NCI-H1417 treated with DMSO at 0.1 percent for 48 hours (cell line): ENCODE measurements at places on chromosomes 12 and 14.

DNA sequence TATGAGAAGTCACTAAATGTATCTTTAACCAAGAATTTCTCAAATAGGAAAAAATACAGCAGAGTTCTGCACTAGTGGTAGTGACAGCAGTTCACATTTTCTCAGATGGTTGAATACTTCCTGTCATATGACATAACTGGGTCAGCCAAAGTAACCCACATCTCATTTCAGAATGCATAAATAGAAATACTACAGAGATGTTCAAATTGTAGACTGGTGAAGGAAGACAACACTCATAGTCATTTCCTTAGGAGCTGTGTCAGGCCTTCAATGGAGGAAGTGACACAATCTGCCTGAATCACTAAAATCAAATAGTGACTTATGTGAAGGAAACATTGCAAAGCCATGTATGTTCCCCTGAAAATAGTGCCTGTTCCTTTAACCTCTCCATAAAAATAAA is 32.4 kb downstream of the FERMT2 start:
- DNase-seq: no peak

GRCh38 chr14:68147303-68147702 is 327.7 kb downstream of the RAD51B start:
- DNase-seq: no peak

- no peak for DNase-seq
These were observed 6.8 kb downstream of the RIN3 start for GRCh38 chr14:92520102-92521057.

GRCh38 chr12:131166717-131167116 is 213.0 kb downstream of the ADGRD1 start:
- DNase-seq: no peak

- DNase-seq: no peak
These were observed 22.0 kb upstream of the RCOR1 start for GRCh38 chr14:102570334-102570995.

- DNase-seq: no peak
These were observed 13.9 kb downstream of the EVL start for GRCh38 chr14:100078997-100079725.

DNA sequence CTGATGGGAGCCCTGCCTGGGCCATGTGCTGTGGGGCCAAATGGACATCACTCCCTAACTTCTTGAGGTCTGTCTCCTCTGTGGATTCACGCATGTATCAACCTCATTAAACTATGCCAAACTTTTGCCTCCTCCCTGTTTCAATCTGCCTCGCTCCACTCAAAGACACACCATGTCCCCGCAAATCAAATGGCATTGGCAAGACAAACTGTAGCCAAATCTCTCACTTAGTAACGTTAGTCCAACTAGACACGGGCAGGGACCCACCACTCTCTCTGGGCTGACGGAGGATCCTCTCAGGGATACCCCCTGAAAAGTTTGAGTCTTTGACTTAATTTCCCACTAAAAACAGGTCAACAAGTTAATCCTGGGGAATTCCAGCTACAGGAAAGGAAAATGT is 8.0 kb downstream of the ZBTB39 start:
- DNase-seq: no peak

GRCh38 chr14:101454229-101454628 is 107.1 kb upstream of the DIO3 start:
- DNase-seq: no peak

DNA sequence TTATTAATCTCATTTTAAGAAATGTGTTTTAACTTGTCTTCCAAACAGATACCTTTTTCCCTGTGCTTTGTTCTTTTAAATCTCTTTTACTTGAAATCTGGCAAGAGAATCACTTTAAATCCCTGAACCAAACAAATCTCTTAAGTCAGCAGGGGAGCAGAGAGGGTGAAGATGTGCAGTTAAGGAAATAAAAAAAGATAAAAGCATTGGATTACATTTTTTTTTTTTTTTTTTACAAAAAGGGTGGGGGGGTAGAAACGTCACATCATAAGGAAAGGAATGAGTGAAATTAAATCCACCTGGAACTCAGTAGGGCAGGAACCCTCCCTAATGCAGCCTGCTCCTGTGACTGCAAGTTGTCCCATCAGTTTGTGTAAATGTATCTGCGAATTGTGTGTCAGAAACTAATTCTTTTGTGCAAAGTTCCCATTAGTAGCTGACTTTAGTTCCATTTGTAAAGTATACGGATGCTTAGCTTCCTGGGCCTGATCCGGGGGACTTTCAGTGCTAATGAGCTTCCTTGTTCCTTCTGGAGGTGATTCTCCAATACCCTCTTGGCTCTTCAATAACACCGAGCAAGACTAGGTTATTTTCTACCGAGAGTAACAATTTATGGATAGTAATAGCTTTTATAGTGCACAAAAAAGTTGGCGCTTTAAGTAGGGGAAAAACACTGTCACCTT is 1.5 kb downstream of the TTC6 start:
- no peak for DNase-seq

GRCh38 chr12:57465747-57466505 is 6.3 kb downstream of the GLI1 start:
- no peak for DNase-seq

DNA sequence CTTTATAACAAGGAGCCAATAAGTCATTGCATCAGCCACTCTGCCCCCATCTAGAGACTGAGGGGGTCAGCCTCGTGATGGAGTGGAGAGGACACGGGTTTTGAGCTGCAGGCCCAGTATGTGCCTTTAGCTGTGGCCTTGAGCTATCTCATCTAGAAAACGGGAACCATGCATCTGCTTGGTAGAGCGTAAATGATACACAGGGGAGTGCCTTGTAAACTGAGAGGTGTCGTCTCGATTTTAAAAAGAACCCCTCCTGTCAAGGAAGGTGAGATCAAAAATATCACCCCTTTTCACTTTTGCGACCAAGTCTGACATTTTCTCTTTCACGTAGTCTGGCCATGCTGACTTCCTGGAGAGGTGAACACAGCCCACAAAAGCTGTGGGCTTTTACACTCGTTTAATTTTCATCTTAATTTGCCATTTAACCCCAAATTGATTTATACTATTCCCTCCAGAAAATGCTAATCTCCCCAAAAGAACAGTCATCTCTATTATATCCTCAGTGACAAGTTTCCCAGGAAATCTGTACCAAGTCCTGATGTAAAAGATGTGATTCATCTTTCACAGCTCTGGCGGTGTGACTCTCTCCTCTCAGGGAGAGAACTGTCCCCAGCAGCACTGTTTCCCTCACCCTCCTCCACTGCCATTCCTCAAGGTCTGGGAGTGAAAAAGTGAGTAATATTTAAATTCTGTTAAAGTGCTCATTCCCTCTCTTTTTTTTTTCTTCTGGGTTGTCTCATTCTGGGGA is 30.6 kb downstream of the VCPKMT start:
- DNase-seq: no peak

GRCh38 chr14:35959835-35960234 is 133.7 kb downstream of the BRMS1L start:
- no peak for DNase-seq

DNA sequence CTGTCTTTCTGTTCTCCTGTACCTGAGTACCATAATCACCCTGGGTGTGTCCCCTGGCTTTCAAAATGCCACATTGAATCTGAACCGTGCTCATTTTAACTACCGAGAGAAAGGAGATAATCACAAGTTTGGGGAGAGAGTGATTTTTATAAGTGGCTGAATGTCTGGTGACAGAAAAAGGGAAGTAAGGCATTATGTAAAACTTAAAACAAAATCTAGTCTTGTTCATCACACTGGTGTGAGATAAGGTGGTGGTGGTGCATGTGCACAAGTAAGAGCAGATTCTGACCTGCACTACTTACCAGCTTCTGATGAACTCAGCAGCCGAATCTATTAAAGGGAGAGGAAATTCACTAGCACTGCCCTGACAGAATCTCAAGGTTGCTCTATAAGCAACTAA is 56.3 kb downstream of the SPPL3 start:
- DNase-seq: no peak

- DNase-seq: no peak
These were observed 210.6 kb downstream of the ADGRD1 start for GRCh38 chr12:131164096-131164872.

GRCh38 chr12:109844091-109844490 is 10.9 kb upstream of the TRPV4 start:
- DNase-seq: no peak

DNA sequence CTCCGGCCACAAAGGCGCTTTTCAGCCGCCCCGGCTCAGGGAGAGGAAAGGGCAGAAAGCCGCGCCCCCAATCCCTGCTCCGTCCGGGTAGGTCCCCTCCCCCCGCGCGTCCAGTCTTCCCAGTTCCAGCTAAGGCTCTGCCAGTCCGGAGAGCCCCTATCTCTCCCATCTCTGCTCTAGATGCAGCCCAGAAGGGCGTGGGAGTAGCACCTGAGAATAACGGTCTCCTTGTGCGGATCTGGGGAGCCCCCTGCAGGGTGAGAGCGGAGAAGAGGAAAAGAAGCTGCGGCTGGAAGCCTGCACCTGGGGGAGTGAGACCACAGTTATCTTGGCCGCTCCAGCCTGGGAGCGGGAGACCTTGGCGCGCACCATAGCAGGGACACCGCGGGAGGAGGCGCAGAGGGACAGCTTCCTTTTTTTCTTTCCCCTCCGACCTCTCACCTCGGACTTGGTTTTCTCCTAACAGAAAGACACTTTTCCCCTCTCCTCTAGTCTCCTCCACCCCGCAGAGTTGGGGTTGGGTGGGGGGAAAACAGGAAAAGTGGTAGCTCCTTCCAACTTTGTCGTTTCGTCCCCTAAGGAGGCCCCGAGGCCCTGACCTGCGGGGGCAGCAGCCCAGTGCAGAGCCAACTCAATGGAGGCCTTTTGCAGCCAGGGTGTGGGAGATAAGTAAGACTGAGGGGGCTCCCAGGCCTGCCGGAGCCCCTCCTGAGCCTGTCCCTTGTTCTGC is 2.4 kb downstream of the DHH start:
- no peak for DNase-seq

- DNase-seq: no peak
These were observed 1505.5 kb upstream of the TMEM132C start for GRCh38 chr12:126761420-126761819.
